Body of pancreas (tissue), 4 donors: ENCODE measurements at places on chromosomes 2 and 18. TPM values are rescaled to one million over a fixed set of nuclear protein-coding genes. Genes with fewer than 3 reads are reported as not detected.

Gene LOXHD1
- not detected for total RNA-seq

Gene MYO5B
- total RNA-seq, result 18.2 TPM

Gene RGPD8
- total RNA-seq, result 19.7 TPM

Gene RAB3GAP1
- 39.2 TPM for total RNA-seq

Gene EN1
- not detected for total RNA-seq

Gene SGPP2
- total RNA-seq, result 4.0 TPM

GRCh38 chr18:56157541-56157940 lies 480.9 kb downstream of the TXNL1 start:
- DNase-seq, result no peak

- DNase-seq, result peak; percentile 35
Observed at GRCh38 chr2:224442071-224442967, 40.4 kb upstream of the FAM124B start.

GRCh38 chr2:18961991-18962421 lies 372.6 kb upstream of the NT5C1B start:
- no peak for DNase-seq

GRCh38 chr2:218291318-218292047 lies 820 bp downstream of the TMBIM1 start:
- peak; percentile 41 for DNase-seq

DNA sequence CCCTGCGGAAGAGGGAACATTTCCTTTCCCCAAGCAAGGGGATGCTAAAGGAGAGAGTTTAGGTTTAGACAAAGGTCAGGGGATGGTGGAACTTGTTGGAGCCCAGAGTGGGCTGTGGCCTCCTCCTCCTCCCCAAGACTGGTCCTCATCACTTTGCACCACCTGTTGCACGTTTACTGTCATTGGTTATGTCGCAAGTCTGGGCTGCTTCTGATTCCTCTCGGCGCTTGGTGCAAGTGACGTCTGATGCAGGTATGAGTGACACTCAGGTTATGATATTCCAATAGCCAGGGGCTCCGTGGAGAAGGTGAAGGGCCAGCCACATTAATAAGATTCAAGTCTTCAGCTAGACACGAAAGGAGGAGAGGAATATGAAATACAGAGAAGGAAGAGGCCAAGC lies 59.8 kb downstream of the TSN start:
- no peak for DNase-seq

GRCh38 chr2:149006883-149007543 lies 31.5 kb upstream of the LYPD6B start:
- DNase-seq, result no peak

DNA sequence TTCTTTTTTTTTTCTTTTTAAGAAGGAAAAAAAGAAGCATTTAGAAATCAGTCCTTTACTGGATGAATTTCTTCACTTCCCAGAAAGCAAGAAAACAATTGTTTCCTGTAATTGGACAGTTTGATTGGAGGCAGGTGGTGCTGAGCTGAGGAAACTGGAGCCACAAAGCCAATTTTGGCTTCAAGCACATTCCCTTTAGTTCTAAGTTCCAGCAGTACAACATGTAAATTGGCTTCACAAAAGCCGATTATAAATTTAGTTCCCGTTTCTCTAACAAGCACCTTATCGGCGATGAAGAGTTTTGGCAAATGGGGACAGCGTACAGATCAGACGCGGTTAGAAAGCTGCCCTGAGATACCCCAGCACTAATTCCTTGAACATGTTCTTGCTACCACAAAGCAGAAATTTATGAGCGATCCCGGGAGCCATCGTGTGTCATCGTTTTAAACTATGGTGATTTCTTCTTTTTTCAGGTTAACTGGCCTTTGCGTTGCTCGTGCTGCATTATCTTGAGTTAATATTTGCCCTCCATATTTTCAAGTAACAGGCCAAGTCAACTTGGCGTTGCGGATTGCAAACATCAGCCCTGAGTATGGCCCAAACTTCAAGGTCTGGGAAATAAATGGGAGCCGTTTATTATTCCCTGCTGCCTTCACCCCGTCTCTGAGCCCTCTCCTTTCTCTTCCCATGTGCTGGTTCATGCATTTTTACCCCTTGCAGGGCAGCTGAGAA lies 190.4 kb upstream of the ID2 start:
- no peak for DNase-seq

DNA sequence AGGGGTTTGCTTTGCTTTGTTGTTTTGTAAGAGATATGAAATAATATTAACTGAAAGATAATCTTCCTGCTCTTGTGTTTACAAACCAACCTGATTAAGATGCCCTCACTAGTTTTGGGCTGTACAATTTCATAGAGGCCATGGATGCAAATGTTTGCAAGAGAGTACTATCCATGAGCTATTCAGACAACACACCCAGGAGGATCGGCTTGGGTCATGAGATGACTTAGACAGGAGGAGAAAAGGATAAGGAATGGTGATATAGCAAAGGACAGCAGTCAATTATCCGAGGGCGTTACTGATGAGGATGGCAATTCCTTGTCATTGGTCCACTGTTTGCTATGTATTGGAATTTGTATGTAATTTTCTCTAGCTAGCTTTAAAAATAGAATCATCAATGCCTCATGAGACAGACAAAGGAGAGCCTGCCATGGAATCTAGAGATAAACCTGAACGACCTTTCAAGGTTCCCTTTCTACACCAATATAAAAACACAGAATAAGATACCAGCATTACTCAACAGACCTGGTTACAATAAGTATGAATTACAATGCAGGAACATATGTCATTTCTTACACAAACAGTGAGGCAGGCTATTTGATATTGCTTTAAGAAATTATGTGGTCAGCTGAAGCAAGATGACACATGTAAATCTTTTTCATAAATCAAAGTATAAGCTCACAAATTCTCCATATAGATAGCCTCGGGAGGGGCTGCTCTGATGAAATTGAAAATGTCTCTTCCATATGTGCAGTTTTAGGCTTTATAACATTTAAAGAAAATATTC lies 54.4 kb upstream of the SOS1 start:
- no peak for DNase-seq

GRCh38 chr2:21740484-21740883 lies 616.7 kb downstream of the TDRD15 start:
- no peak for DNase-seq
